ENCODE measurements at places on chromosomes 7 and 10. TPM values are rescaled to one million over a fixed set of nuclear protein-coding genes. Genes with fewer than 3 reads are reported as not detected.

- no peaks in the 10 kb centered on the region for H3K36me3 ChIP-seq
- DNase-seq = no peak
- H3K4me3 ChIP-seq = no peak overlapping the region
- peak overlapping the region; percentile 63 for H3K27ac ChIP-seq
- no peaks in the 10 kb centered on the region for H3K27me3 ChIP-seq
Observed at GRCh38 chr10:112376396-112376790, 2.5 kb downstream of the ACSL5 start.

- no peak for DNase-seq
- no peaks in the 10 kb centered on the region for H3K27me3 ChIP-seq
- H3K27ac ChIP-seq = no peak overlapping the region
- H3K4me1 ChIP-seq = peaks cover 6% of the 10 kb centered on the region
- no peaks in the 10 kb centered on the region for H3K36me3 ChIP-seq
Observed at GRCh38 chr7:140229101-140229525, 52.3 kb upstream of the KDM7A start.

The SPDYE2 gene
- total RNA-seq = 0.22 TPM

GRCh38 chr10:78866731-78867554 lies 201.8 kb upstream of the ZMIZ1 start:
- no peak overlapping the region for H3K4me3 ChIP-seq
- H3K36me3 ChIP-seq = no peaks in the 10 kb centered on the region
- no peak overlapping the region for H3K27ac ChIP-seq
- no peak for DNase-seq
- H3K4me1 ChIP-seq = peaks cover 3% of the 10 kb centered on the region
- H3K27me3 ChIP-seq = no peaks in the 10 kb centered on the region

DNA sequence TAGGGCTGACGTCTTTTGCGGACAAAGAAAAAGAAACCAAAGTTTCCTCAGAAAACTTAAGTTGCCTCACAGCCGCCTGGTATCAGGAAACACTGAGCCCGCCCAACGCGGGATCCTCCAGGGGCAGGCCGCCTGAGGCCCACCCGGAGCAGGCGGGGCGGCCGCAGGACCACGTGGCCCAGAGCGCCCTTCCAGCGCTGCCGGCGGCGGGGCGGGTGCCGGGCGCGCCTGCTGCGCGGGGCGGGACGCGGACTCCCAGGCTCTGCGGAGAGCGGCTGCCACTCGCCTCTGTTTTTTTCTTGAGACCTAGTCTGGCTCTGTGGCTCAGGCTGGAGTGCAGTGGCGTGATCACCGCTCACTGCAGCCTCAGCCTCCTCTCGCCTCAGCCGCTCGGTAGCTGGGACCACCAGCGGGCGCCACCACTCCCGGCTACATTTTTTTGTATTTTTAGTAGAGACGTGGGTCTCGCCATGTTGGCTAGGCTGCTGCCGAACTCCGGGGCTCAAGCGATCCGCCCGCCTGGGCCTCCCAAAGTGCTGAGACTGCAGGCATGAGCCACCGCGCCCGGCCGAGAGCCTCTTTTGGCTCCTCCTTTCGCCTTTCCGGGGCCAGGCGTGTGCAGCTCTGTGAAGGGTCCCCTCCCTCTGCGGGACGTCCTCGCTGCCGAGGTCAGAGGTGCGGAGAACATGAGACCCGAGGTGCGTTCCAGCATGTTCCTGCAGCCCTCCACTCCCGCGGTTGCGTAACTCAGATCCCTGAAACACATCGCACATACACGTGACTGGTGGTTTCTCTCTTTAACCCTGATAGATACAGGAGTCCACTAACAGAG lies 11.6 kb upstream of the HNRNPF start:
- no peaks in the 10 kb centered on the region for H3K36me3 ChIP-seq
- H3K27ac ChIP-seq = peak overlapping the region; percentile 93
- no peaks in the 10 kb centered on the region for H3K27me3 ChIP-seq
- peak; percentile 83 for DNase-seq

All from MCF 10A (cell line).